ENCODE measurements at places on chromosomes 13 and 19.

DNA sequence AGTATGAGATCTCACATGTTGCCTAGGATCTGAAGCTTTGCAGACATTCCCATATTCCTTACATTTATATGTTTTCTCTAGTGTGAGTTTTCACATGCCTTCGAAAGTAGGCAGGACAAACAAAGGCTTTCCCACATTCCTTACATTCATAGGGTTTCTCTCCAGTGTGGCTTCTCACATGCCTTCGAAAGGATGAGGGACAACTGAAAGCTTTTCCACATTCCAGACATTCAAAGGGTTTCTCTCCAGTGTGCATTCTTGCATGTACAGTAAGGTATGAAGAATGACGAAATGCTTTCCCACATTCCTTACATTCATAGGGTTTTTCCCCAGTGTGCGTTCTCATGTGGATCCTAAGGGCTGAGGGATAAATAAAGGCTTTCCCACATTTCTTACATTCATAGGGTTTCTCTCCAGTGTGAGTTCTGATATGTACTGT lies 14.2 kb downstream of the ZNF699 start:
- DNase-seq, result no peak

GRCh38 chr13:26619358-26619757 lies 61.9 kb downstream of the WASF3 start:
- DNase-seq, result no peak

DNA sequence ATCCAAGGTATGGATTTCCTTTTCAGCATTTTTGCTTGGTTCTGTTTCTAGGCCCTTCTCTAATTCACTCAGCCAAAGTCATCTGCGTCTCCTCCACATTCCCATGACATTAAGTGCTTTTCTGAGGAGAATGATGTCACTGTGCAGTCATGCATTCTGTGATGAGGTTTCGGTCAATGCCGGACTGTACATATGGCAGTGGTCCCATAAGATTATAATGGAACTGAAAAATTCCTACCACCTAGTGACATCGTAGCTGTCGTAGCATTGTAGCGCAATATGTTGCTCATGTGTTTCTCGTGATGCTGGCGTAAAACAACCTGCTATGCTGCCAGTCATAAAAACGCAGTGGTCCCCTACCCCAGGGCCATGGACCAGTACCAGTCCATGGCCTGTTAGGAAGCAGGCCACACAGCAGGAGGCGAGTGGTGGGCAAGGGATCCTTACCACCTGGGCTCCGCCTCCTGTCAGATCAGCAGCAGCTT lies 63.4 kb upstream of the TNFRSF19 start:
- DNase-seq, result no peak

DNA sequence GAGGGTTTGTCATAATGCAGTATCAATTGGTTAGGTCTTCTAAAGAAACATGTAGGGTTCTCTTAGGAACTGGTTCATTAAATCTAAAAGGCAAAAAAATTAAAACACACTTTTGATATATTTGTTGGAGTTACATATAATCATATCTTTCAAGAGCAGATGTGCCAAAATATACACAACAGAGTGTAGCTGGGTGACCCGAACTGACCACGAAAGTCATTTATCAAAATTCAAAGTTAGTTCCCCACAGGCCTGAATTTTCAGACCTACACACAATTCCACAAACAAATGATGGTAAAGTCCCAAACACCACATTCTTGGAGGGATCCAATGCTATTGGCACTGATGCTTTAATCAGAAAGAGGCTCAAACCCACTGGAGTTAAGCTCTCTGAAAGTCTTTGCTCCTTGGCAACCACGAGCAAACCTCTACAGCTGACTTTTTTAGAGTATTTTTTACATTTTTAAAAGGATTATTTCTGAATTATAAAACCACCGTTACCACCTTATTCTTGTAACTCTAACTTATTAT lies 50.9 kb downstream of the IRS2 start:
- no peak for DNase-seq

- no peak for DNase-seq
These were observed 21.8 kb upstream of the NAXD start for GRCh38 chr13:110593430-110594130.

DNA sequence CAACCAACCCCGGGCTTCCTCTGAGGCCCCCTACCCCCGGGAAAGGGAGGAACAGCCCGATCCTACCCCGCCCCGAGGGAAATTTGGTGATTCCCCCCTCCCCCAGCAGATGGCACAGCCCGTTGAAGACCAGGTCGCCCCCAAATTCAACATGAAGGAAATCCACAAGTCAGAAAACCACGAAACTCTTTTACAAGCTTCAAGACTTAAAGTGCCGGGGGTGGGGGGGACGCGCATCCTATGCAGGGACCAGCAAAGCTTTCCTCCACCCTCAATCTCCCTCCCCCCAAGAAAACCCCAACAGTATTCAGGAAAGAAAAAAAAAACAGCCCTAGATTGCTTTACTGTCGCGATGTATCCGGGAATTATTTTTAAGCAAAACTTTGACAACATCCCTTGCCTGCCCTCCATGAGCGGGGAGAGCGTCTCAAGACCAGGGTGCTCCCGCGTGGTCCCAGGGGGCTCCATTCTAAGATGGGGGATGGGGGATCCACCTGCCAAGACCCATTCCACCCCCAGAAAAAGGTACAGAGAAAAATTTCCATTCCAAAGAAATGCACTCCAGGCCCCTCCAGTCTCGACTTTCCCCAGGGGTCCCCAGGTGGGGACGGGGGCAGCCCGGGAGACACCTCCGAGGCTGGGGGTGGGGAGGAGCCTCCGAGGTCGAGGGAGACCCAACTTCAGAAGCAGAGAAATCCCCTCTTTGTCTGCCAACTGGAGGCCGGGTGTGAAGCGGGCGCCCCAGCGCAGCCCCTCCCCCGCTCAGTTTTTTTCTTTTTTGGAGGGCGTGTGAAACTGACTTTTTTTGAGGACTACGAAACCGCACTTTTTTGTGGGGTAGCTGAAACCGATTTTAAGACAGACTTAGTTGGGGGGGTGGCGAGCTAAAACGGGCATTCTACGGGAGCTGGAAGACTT lies 1.5 kb downstream of the TCF3 start:
- DNase-seq, result no peak

Data from NCI-H187 (cell line).